ENCODE measurements at places on chromosomes 1 and 21. TPM values are rescaled to one million over a fixed set of nuclear protein-coding genes. Genes with fewer than 3 reads are reported as not detected.
A peak's percentile ranks its signal among the peaks of the same experiment; 100 is the strongest.

DNA sequence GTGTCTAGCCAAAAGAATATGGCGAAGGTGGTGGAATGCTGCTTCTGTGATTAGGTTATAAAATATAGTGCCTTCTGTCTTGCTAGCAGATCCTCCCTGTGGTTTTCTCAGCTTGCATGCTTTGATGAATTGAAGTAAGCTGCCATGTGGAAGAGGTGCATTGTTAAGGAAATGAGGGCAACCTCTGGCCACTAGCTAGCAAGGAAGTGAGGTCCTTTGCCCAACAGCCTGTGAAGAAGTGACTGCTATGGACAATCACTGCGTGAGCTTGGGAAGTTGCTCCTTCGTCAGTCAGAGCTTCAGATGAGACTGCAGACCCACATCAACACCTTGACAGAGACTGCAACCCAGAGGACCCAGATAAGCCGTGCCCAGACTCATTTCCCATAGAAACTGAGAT lies 109.4 kb downstream of the GIPC2 start:
- no peaks in the 10 kb centered on the region for H3K36me3 ChIP-seq
- no peaks in the 10 kb centered on the region for H3K27me3 ChIP-seq
- no peak for DNase-seq
- no peaks in the 10 kb centered on the region for H3K4me1 ChIP-seq

GRCh38 chr1:45557422-45557944 lies 6.9 kb downstream of the AKR1A1 start:
- no peak overlapping the region for H3K27ac ChIP-seq
- no peak overlapping the region for H3K4me3 ChIP-seq
- no peaks in the 10 kb centered on the region for H3K4me1 ChIP-seq
- no peaks in the 10 kb centered on the region for H3K27me3 ChIP-seq

DNA sequence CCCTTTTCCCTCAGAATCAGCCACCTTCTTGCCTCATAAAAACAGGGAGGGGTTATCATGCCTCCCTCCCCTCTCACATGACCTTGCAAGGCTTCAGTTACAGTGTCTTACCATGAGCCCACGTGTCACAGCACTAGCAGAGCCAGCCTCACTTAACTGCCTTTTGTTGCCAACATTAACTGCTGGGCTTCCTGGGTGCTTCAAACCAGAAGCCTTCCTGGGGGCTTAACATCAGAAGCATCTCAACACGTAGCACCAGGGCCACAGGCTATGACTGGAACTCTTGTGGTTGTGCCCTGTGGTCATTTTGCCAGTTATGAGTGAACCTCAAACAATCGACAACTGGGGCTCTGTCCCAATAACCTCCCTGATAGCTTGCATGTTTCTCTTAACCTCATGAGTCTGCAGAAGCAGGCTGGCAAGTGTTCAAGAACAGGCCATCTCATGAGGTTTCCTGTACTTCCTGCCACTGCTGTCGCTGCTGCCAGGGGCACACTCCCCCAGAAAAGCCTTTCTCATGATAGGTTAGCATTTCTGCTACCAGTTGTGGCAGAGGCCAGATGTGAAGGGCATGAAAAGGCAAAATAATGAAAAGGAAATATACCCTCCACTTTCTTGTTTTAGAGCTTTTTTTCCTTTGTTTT lies 132.2 kb downstream of the GLUL start:
- no peaks in the 10 kb centered on the region for H3K4me1 ChIP-seq
- no peaks in the 10 kb centered on the region for H3K36me3 ChIP-seq
- peak overlapping the region; percentile 18 for H3K27ac ChIP-seq
- H3K4me3 ChIP-seq, result no peak overlapping the region
- DNase-seq, result no peak
- no peaks in the 10 kb centered on the region for H3K27me3 ChIP-seq

DNA sequence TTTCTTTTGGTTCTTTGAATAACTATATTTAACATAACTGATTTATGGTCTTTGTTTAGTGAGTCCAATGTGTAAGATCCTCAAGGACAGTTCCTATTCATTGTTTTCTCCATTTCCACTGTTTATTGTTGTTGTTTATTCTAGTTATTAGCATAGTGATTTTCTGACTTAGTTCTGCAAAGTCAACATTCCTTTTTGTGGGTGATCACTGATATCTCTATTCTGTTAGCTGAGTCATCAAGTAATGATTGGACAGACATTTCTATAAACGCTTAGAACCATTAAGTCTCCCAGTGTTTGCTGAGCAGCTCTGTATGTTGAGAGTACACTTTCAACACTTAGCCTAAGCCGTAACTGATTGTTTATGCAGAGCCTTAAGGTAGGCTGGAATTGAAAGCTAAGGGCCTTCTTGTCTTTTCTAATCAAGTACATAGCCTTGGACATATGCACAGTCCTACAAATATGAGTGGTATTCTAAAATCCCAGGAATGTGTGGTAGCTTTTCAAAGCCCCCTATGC lies 87.1 kb downstream of the SLC5A9 start:
- no peak for DNase-seq
- H3K27ac ChIP-seq, result no peak overlapping the region
- no peaks in the 10 kb centered on the region for H3K27me3 ChIP-seq

DNA sequence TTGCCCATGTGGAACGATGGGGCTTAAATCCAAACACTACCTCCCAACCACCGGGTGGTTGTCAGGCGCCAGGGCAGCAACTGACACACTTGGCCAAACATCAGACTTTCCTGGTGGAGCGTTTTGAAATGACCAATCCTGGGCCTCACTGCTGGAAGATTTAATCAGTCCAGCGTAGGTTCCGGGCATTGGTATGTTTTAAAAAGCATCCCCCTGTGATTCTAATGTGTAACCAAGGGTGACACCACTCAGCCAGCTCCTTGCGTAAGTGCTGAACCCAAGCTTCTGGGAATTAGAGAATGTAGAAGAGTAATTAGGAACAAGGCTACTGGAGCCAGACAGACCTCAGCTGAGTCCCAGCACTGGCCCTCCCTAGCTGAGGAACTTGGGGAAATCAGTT lies 44.8 kb upstream of the KAZN start:
- H3K27ac ChIP-seq, result no peak overlapping the region
- H3K4me1 ChIP-seq, result peaks cover 23% of the 10 kb centered on the region
- H3K36me3 ChIP-seq, result no peaks in the 10 kb centered on the region
- DNase-seq, result no peak
- H3K27me3 ChIP-seq, result no peaks in the 10 kb centered on the region

- no peaks in the 10 kb centered on the region for H3K36me3 ChIP-seq
- no peak for DNase-seq
- no peak overlapping the region for H3K27ac ChIP-seq
- no peaks in the 10 kb centered on the region for H3K27me3 ChIP-seq
- no peaks in the 10 kb centered on the region for H3K4me1 ChIP-seq
- no peak overlapping the region for H3K4me3 ChIP-seq
Measured at GRCh38 chr1:41809692-41810091, 109.0 kb downstream of the HIVEP3 start.

DNA sequence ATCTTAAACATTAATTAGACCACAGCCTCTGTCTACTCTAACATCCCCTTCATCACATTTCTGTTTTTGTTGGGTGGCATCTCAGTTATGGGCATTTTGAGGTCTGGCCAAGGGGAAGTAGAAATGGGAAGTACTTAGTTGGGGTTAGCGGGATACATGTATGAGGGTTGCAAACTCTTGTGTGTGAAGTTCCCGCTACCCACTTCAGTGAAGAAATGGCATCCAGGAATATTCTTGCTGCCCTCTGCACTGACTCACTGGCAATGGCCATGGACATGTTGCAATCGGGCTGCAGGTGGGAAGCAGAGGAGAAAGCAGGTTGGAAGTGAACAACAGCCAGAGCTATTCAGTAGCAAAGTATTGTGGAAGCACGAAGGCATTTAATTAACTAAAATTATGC lies 7.4 kb downstream of the CD48 start:
- no peak overlapping the region for H3K27ac ChIP-seq
- DNase-seq, result no peak
- H3K27me3 ChIP-seq, result no peaks in the 10 kb centered on the region
- no peaks in the 10 kb centered on the region for H3K36me3 ChIP-seq

DNA sequence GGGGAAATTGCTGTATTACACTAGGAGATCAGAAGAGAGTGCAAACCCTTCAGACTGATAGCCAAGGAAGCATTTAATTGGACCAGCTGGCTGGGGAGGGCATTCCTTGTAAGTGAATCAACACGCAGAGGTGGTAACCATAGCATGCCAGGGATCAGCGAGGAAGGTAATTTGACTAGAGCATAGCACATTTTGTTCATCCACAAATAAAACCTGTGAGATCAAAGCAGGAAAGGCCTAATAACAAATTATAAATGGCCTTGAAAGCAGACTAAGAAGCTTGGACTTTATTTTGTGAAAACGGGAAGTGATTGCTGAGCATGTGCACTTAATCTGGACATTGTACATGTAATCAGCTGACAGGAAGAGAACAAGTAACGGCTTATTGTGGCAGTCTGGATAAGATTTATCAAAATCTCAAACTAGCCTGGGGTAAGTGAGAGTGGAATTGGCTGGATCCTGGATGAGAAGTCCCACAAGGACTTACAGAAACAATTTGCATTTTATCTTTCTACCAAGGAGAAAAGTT lies 11.7 kb upstream of the CD55 start:
- no peaks in the 10 kb centered on the region for H3K27me3 ChIP-seq
- no peak overlapping the region for H3K4me3 ChIP-seq

DNA sequence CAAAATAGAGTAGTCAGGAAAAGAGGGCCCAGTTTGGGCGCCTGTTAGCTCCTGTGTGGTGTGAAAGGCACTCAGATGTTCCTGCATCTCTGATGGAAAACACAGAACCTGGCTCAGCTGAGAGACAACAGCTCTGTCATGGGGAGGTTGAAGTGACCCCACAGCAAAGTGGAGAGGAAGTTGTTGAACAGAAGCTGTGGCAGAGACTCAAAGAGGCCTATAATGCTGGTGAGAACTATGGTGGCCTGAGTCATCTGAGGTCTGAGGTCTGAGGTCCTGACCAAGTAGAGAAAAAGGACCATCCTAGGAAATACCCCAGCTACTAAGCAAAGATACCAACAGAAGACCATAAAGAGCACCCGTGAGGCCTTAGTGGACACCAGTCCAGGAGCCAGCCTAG lies 45.6 kb upstream of the JAK1 start:
- H3K4me1 ChIP-seq, result no peaks in the 10 kb centered on the region
- DNase-seq, result no peak
- no peak overlapping the region for H3K27ac ChIP-seq
- no peaks in the 10 kb centered on the region for H3K27me3 ChIP-seq
- no peak overlapping the region for H3K4me3 ChIP-seq

GRCh38 chr1:26283871-26284596 lies 4.1 kb downstream of the SH3BGRL3 start:
- H3K27me3 ChIP-seq, result no peaks in the 10 kb centered on the region
- no peak for DNase-seq
- no peak overlapping the region for H3K4me3 ChIP-seq
- H3K27ac ChIP-seq, result no peak overlapping the region

- DNase-seq, result no peak
- no peak overlapping the region for H3K27ac ChIP-seq
- H3K27me3 ChIP-seq, result no peaks in the 10 kb centered on the region
- no peak overlapping the region for H3K4me3 ChIP-seq
Measured at GRCh38 chr1:41847733-41848132, 71.0 kb downstream of the HIVEP3 start.

GRCh38 chr1:6109688-6110087 lies 64.0 kb downstream of the KCNAB2 start:
- peaks cover 4% of the 10 kb centered on the region for H3K4me1 ChIP-seq
- H3K4me3 ChIP-seq, result no peak overlapping the region
- DNase-seq, result no peak

- peaks cover 4% of the 10 kb centered on the region for H3K4me1 ChIP-seq
- H3K27ac ChIP-seq, result no peak overlapping the region
- no peaks in the 10 kb centered on the region for H3K27me3 ChIP-seq
- DNase-seq, result no peak
Measured at GRCh38 chr1:4792565-4792964, 138.2 kb downstream of the AJAP1 start.

DNA sequence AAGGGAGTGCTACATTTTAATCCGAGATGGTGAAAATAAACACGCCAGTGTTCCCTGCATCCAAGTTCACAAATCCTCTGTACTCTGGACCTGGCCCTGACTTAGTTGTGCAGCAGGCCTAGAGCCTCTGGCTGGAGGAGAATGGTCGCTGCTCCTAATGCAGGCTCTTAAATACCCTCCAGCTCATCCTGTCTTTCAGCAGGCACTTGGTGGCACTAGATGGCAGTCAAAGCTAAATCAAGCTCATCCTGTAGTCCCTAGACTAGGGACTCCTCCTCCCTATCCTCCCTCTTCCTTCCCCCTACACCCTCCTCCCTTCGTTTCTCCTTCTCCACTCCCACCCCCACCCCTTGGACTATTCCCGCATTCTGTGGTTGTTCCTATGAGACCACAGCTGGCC lies 41.6 kb upstream of the MTR start:
- H3K4me3 ChIP-seq, result no peak overlapping the region
- peak; percentile 71 for DNase-seq
- peaks cover 31% of the 10 kb centered on the region for H3K36me3 ChIP-seq
- H3K4me1 ChIP-seq, result no peaks in the 10 kb centered on the region

GRCh38 chr21:44847261-44848056 lies 26.0 kb downstream of the PTTG1IP start:
- H3K4me1 ChIP-seq, result peaks cover 20% of the 10 kb centered on the region
- DNase-seq, result no peak
- H3K27ac ChIP-seq, result no peak overlapping the region
- peaks cover 46% of the 10 kb centered on the region for H3K36me3 ChIP-seq
- no peak overlapping the region for H3K4me3 ChIP-seq

DNA sequence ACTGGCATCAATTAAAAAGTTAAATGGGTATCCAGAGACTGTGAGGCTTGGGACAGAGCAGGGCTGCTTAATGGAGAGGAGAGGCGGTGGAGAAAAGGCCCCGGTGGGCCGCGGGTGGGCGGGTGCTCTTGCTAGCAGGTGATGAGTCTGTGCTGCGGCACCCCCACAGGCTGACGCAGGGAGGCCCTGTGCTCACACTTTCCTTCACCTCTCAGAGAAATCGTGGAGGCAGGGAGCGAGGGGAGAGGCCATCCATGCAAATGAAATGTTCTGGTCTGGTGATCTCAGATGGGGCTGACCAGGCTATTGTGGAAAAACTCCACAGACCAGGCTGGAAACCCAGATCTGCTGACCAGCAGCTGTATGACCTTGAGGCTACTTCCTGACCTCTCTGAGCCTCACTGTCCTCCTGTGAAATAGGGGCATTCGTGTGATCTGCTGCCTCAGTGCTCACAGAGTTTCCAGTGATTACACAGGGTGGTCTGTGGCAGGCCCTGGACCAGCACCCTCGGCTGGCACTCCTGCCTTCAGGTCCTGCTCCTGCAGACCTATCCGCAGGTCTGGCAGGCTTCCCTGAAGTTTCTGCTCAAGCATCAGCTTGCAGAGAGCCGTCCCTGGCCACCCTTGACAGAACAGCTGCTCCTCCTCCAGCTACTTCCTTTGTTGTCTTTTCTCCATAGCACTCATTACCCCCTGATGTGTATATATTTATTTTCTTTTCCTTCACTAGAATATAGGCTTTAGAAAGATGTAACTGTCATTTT lies 89.2 kb downstream of the BEND5 start:
- H3K4me1 ChIP-seq, result peaks cover 9% of the 10 kb centered on the region
- H3K27ac ChIP-seq, result no peak overlapping the region
- DNase-seq, result peak; percentile 51
- H3K27me3 ChIP-seq, result no peaks in the 10 kb centered on the region

Gene FABP3
- 77.1 TPM for total RNA-seq

Gene DPH2
- total RNA-seq, result 15.4 TPM

Gene ZNF593OS
- not detected for total RNA-seq

Gene HSD3B1
- 0.61 TPM for total RNA-seq

Gene SLFNL1
- 0.66 TPM for total RNA-seq

Gene MYBPH
- total RNA-seq, result not detected

All from spinal cord (tissue), 10 donors.